Activated CD4-positive, alpha-beta T cell treated with anti-CD3 and anti-CD28 coated beads, Interleukin-2, amount 50 U/mL, for 48 hours (primary cell): ENCODE measurements at places on chromosomes 3 and 15.

DNA sequence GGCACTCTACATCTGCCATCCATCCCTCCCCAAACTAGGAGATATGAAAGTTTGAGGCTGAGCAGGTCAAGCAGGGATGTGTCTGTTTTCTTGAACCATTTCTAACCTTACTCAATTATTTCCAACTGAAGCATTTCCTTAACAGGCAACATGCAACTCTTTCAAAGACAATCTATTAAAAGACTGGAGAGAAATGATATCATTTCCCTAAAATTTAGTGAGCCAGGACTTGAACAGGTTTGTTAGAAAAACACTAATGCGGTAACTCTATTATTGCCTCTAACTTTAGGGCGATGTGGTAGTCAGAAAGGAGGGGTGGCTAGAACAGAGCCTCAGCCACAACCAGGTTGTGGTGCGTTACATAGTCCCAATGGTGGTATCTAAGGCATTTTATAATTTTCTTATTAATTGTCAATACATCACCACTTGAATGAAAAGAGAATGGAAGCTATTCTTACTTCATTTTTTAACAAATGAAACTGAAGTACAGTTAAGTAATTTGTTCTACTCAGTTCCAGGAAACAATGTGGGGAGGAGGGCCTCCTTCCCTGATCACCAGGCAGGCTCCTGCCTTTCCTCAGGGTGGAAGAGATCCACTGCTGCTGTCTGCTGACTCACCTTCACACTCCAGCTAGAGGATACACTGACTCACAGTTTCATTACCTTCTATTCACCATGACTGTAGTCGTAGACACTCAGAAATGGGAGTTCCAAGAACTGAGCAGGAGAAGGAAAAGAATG lies 22.8 kb downstream of the MYO1E start:
- peak; percentile 38 for DNase-seq

DNA sequence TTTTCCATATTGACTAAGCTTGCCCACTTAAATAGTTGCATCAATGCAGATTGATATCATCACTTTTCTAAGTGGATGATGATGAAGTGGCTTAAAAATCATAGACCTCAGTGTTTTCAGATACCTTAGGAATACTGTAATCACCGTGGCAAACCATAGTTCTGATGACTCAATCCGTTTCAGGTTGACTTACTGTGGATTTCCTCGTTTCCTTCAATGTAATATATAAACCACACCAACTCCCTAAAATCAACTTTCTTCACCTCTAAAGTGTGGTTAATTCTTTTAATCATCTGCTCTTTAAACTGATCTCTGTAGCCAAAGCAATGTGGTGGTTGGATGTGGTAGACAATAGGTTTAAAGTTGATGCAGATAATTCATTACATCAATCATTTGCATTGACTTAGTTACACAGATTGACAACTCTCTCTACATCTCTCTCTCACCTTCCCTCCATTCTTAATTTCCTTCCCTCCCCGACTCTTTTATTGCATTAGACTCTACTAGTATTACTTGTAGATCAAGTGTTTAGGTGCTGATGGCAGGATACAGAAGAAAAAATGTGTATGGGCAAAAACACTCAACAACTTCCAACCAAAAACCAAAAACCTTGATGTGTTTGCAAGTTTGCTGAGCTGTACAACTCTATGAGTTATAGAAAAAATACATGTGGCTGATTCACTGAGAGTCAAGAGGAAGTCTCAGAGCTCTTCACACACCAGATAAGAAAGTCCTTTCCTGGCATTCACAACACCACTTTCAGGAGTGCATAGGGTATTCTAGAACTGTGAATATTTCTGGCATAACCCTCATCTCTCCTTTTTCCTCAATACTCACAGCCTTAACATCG lies 243.5 kb downstream of the NFKBIZ start:
- DNase-seq: no peak

- no peak for DNase-seq
These were observed 2.0 kb upstream of the MGLL start for GRCh38 chr3:127824151-127824825.

DNA sequence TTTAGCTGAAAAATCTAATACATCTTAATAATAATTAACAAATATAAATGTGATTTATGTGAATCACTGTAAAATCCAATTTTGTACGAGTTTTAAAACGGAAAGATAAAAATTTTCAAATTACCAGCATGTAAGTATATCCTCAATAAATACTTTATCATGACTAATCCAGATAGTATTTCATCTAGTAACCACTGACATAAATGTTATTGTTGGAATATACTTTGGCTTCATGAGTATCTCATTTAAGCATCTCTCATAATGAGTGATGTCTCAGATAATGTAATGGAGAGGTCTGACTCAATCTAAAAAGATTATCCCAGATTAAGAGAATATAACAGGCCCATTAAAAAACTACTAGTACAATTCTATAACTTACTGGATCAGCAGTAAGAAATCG lies 216.3 kb downstream of the STAG1 start:
- DNase-seq: no peak

GRCh38 chr3:52805270-52806039 lies 10.9 kb downstream of the ITIH3 start:
- DNase-seq: no peak

DNA sequence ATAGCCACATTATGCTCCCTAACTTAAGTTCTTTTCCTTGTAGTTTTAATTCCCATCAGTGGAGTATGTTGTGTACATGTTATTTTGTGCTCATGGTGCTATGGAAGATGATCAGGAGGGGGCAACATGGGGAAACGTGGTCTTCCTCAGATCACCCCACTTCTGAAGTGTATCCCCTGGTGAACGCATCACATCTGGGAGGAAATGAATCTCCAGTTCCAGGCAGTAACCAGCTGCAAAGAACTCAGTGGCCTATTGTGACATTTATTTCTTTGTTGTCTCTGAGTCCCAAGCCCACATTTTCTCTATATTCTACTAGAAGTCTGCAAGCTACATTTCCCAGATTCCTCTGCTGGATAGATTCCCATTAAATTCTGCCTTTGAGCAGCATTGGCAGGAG lies 217.0 kb downstream of the SATB1 start:
- no peak for DNase-seq

DNA sequence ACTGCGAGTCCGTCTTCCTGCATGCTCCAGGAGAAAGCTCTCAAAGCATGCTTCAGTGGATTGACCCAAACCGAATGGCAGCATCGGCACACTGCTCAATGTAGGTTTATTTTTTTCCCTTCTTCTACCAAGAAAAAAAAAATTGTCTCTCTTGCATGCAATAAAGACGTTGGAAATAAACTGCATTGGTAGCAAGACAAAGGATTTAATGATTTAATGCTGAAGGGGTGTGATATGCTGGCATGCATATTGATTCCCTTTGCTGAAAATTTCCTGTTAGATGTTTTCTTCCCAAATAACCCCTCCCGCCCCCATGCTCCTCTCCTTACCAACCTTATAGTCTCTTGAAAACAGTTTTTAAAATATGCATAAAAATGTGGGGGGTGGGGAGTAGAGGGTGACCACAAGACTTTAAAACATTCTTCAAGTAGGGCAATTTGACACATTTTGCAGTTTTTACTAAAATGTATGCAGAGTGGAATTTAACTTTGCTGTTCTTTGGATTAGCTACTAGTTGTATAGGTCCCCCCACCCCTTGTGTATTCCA lies 799 bp downstream of the RARB start:
- DNase-seq: no peak

DNA sequence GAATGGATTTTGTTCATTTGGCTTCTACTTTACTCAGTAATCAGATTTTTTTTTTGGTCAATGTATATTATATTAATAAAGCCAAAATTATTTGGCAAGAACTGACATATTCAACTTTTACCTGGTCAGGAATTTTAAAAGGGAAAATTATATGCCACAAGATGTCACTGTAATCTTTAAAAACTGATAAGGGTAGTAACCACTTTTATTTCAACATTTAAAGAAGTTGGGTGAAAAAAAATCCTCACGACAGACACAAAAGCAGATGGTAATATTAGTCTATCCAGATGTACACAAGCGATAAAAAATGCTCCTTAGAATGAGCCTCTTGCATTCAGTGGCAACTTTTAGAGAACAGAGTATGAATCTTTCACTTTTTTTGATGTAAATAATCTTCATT lies 101.9 kb downstream of the SERPINI1 start:
- no peak for DNase-seq

DNA sequence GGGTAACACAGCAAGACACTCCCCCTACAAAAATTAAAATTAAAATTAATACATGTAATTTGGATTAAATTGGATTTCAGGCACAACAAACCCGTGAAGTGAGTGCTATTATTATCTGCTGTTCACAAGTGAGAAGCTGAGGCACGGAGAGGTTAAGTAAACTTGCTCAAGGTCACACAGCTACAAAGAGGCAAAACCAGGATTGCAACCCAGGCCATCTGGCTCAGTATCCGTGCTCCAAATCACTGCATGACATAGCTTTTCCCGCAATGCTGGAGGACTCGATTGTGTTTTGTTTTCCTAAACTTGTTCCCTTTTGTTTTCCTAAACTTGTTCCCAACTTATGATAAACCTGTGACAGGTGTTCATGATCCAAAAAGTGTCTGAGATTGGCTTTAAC lies 19.9 kb upstream of the C15orf39 start:
- no peak for DNase-seq

GRCh38 chr3:194874783-194875182 lies 189.1 kb downstream of the FAM43A start:
- DNase-seq: no peak

DNA sequence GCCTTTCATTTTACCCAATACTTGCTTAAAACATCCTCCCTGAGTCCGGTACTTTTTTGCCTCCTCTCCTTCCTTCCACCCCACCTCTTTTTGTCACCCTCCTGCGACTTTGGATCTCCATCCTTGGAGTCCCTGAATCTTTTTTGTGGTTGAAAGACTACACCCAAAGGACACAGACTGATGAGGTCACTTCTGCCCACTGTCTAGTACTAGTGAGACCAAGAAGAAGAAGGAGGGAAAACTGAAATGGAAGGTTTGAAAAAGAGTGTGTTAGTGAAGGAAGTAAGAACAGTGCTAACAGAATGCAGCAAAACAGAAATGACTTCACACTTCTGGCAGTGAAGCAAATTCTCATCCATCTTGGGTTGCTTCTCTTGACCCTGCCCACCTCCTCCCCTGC lies 6.6 kb downstream of the B3GNT5 start:
- DNase-seq: no peak

DNA sequence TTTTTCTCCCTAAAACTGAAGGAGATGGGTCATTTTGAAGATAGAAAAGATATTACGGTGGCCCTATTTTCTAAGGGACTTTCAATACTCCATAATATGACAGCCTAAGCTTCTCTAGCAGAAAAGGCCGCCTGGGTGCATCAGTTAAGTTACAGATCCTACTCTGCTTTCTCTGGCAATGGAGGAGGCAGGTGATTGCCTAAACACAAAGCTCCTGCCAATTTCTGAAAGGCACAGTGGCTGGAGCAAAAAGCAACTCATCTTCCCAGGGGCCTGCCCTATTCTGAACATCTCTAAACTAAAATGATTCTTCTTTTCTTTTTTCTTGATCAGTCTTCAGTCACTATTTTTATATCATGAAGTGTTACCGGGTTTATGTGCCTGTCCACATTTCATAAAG lies 276.7 kb downstream of the CNTN4 start:
- DNase-seq: no peak

DNA sequence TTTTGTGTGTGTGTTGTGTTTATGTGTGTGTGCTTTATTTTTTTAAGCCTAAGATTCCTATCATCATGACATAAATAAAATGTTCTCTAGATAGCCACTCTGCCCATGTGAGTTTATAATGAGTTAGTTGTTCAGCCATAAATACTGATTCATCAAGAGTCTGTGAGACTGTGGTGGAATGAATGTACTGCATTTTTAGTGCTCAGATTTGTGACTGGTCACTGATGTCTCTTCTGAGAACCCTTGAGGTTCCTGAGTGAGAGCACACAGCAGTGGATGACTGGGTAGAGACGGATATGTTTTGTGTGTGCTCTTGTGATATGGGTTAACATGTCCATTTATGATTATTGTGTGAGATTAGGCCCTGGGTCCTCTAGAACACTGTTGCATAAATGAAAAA lies 51.2 kb downstream of the SETD5 start:
- DNase-seq: no peak

- no peak for DNase-seq
These were observed 873.0 kb downstream of the ROBO1 start for GRCh38 chr3:78894787-78895186.

GRCh38 chr3:172627057-172627809 lies 83.6 kb downstream of the NCEH1 start:
- no peak for DNase-seq

GRCh38 chr15:70879401-70879800 lies 12.8 kb downstream of the THAP10 start:
- DNase-seq: no peak

DNA sequence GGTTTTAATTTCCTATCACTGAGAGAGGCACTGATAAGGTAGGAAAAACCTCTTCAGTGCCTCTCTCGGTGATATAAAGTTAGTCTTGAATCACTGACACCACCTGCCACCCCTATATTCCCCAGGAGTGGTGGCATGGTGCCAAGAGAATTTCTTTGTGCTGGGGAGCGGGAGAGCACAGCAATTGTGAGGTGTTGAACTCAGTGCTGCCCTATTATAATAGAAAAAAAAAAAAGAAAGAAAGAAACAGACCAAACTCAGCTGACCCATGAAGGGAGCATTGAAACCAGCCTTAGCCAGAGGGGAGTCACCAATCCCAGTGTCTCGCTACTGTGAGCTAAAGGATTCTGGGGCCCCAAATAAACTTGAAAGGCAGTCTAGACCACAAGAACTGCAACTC lies 201.4 kb upstream of the STT3B start:
- DNase-seq: no peak

DNA sequence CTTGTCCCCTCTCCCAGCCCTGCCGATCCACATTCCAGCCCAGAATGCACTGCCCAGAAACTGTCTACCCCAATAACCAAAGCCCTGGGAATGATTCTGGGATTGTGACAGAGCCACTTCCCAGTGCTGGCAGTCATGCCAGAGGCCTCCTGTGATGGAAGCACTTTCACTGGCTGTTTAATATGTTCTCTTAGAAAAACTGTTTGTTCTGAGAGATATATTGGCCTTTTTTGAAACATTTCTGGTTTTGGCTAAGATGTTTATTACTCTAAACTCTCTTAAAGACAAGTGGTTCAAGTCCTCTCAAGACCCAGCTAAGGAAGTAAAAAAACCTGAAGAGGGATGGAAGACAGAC lies 74.0 kb upstream of the HACD2 start:
- no peak for DNase-seq

DNA sequence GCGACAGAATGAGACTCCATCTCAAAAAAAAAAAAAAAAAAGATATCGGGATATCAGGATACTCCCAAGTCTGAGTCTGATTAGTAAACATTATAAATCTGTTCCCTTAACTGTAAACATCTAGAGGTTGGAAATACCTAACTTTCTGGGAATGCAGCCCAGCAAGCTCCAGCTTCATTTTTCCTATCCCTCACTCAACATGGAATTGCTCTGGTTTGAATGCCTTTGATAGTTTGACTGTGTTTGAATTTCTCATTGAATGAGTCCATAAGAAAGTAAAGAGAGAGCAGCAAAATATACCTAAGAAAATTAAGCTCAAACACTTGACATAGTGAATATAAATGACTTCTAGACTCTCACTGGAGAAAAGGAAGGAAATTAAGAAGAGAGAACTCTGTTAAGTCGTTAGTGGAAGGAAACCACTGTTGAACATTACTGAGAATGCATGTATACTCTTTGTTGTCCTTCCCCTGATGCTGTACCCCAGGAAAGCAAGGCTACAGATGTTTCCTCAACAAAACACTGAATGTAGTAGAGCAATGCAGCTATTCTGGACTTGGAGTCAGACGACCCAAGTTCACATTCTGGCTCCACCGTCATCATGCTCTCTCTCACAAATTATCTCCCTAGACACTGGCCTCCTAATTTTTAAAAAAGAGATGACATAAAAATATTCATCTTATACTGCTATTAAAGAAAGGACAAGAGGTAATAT lies 62.4 kb downstream of the CD200 start:
- no peak for DNase-seq

- DNase-seq: no peak
These were observed 56.4 kb upstream of the KCNMB2 start for GRCh38 chr3:178479860-178480259.
